ENCODE measurements at places on chromosomes 6 and 20. TPM values are rescaled to one million over a fixed set of nuclear protein-coding genes. Genes with fewer than 3 reads are reported as not detected.
A peak's percentile ranks its signal among the peaks of the same experiment; 100 is the strongest.

Gene SRSF12
- total RNA-seq = 7.0 TPM

Gene SEMG1
- total RNA-seq = not detected

GRCh38 chr20:52768694-52769093, 203.5 kb upstream of the TSHZ2 start:
- DNase-seq = no peak

- no peak for DNase-seq
These were observed 51.0 kb upstream of the SUPT3H start for GRCh38 chr6:45428727-45429126.

Gene OR2H2
- total RNA-seq = not detected

Gene TP53INP2
- 19.6 TPM for total RNA-seq

Gene SFTA2
- not detected for total RNA-seq

DNA sequence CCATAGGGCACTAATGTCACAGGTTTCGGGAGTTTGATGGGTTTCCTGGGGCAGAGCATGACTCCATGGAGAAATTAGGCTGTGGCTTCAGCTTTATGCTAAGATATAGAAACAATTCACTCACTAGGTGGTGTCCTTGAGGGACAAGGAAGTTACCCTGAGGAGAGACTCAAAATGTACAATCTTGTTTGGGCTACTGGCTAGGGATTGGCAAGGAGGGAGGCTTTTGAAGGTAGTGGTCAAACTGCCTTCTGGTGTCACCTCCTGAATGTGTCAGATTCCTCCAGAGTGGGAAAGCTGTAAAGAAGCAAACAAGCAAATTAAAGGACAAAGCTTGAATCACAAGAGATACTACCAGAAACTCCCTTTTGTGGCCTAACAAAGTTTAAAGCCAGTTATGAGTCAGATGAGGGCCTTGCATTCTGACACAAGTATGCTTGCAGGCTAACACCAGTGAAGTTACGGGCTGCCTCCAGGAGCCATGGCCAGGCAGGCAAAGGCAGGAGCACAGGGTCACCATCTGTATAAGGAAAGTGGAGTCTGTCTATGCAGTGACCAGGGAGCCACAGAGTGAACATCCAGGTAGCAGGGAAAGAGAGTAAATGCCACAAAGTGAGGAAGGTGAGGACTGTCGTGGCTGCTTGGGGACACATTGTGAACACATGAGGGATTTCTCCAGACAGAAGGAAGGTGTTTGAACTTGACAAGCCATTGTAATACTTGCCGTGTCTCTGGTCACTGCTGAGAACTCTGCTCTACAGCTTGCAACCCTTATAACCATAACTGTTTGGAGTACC, 107.7 kb upstream of the DTNBP1 start:
- peak; percentile 4 for DNase-seq

Gene SLC16A10
- 0.48 TPM for total RNA-seq

Gene SSTR4
- not detected for total RNA-seq
